NCI-H524 (cell line): ENCODE measurements at places on chromosomes 1 and 21.
A peak's percentile ranks its signal among the peaks of the same experiment; 100 is the strongest.

DNA sequence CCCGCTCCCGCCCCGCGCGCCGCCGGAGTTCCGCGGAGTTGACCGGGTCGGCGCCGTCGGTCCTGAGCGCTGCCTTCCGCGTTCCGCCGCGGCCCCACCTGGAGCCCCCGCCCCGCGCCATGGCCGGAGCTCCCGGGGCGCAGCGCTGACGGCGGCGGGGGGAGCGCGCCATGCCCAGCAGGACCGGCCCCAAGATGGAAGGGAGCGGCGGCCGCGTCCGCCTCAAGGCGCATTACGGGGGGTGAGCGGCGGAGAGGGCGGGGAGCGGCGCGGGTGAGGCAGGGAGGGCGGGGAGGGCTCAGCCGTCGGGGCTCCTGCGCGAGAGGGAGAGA, 216 bp downstream of the PRKCZ start:
- DNase-seq, result peak; percentile 42

- no peak for DNase-seq
These were observed 1.3 kb downstream of the SLC41A1 start for GRCh38 chr1:205811660-205812059.

GRCh38 chr1:54335755-54336108, 70.5 kb downstream of the SSBP3 start:
- DNase-seq, result peak; percentile 30

- DNase-seq, result no peak
These were observed 10.0 kb downstream of the DRAXIN start for GRCh38 chr1:11701551-11701961.

GRCh38 chr21:29125979-29126378, 4.5 kb upstream of the MAP3K7CL start:
- DNase-seq, result no peak
